ENCODE measurements at places on chromosomes 3 and 15.

DNA sequence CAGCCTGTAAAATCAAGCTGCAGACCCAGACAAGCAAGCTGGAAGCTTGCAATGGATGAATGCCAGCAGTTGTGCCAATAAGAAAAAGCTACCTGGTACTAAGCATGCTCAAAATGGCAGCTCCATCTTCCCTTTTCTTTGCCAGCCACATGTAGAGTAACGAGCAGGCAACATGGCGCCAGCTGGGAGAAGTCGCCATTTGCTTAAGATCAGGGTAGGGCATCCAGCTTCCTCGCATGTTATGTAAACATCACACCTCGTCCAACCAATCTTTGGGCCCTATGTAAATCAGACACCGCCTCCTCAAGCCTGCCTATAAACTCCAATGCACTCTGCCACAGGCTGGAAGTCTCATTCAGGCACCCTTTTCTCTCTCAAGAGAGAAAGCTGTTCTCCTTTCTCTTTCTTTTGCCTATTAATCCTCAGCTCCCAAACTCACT, 973.9 kb downstream of the FHIT start:
- no peak for DNase-seq

DNA sequence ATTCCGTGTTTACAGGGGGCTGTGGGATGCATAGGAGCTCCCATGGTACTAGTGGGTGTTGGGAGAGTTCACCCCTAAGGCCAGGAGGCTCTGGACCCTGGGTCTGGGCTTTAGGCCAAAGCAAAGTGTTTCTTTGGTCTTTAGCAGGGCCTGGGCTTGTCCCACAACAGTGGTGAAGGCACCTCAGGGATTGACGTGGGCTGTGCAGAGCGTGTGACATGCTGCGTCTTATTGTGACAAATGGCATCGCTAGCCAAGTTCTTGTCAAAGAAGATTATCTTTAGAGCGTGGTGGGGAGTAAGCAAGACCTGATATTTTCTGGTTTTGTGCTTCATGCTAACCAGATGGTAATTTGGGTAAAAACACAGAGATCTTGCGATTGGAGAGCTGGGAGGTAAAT, 170.1 kb downstream of the APBA2 start:
- DNase-seq: no peak

GRCh38 chr3:195260280-195260905, 10.6 kb downstream of the XXYLT1 start:
- DNase-seq: no peak

GRCh38 chr3:169342652-169343505, 320.6 kb downstream of the MECOM start:
- DNase-seq: no peak

DNA sequence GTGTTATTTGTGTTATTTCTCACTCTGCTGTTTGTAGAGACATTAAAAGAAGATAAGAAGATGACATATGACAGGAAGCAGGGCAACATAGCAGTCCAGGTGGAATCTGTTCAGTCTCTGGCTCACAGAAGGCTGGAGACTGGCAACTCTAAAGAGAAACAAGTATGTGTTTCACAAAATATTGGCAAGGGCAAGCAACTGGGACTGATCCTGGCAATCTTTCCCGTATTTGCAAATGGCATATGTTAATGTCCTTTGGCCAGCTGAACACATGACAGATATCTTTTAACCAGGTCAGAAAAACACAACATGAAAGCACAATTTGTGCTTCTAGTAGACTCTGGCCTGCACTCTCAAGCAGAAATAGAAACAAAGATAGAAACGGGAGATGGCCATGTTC, 1354.1 kb upstream of the EPHA6 start:
- no peak for DNase-seq

GRCh38 chr3:128424508-128425069, 42.1 kb downstream of the DNAJB8 start:
- DNase-seq: no peak

- no peak for DNase-seq
Measured at GRCh38 chr3:49826016-49826415, 12.3 kb upstream of the UBA7 start.

DNA sequence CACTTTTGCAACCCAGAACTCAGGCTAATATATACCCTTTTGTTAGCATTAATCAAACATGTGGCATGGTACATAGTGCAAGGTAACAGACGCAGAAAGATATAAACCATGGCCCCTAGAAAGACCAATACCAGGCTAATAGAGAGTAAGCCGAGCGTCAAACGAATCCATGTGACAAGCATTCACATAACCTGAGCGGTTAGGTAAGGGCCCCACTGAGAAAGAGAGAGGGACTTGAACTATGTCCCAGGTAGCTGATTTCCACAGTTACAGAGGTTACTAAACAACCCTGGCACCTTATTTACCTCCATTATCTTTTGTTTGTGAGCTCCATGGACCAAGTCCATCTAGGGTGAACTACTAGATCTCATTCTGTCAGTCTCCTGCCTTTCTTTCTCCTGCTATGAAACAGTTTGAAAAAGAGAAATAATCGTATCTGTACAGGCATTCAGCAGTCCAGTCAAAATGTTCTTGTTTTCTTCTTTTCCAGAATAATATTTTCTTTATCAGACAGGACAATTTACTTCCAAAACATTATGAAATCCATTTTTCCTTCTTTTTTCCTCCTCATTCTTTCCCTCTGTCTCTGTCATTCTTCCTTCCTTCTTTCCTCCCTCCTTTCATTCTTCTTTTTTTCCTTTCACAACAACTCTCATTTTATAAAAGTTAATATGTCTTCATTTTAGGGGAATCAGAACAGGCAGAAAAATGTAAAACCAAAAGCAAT, 30.5 kb upstream of the TNFSF10 start:
- DNase-seq: no peak

DNA sequence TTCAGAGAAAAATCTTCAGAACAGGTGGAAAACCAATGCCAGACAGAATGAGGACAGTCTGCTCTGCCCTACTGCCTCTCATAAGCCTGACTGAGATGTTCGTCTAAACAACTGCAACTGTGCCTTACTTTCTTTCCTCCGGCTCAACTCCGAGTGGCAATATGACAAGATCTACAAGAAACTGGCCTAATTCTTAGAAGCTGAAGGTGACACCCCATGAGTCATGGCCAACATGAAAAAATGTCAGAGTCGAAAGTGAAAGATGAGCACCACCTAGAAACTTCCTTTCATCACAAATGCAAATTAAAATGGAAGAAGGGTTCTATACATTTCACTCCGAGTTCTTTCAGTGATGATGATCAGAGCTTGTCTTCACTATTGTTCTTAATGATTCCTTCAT, 12.9 kb downstream of the PCYT1A start:
- no peak for DNase-seq

DNA sequence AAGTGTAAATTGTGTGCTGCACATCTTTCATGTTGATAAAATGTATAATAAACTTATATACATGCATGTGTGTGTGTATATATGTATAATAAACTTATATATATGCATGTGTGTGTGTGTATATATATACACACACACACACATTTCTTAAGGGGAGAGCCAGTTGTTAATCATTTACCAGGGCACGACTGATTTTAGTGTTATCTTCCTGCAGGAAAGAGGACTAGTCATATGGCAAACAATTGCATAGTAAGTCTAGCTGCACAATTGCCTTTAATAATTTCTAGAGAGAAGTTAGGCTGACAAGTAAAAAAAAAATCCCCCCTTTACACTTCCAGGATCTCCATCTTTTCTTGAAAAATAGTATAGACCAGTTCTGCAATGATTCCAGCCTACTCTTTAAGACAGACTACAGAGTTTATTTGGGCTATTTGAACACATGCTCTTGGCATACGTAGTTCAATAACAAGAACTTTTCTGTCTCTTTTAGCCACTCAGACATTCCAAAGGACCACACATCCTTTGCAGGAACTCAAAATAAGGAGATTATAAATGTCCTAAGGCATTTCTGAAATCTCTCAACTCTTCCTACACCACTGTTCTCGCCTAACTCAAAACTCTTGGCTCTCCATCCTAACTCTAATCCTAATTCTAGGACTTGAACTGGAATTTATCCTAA, 163.6 kb upstream of the SETMAR start:
- DNase-seq: no peak

DNA sequence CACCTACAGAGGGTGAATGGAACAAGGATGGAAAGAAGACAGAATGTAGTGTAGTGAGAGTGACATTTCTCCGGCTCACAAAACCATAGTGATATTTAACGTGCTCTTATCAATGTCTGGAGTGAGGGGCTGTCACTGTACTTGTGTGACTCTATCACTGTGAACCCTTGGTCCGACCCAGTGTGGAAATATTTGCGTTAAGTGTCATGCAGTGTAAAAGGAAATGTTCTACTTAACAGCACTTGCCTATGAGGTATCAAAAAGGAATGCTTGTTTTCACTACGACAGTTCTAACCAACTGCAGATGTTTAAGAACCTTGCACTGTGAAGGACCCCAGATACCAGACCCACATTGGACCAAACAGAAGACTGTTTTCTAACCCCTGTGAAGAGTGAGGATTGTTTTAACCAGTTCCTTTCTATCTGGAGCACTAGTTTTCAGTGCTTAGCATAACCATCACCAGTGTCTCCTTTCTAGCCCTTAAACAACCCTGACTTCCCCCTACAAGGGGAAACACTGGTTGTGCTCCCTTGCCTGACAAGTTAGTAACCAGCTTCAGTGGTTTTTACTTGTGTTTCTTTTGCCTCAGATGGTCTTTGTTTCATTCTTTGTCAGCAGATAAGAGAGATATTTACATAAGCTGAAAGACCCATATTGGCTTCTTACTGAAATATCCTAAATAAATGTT, 144.7 kb upstream of the ABHD17C start:
- no peak for DNase-seq

DNA sequence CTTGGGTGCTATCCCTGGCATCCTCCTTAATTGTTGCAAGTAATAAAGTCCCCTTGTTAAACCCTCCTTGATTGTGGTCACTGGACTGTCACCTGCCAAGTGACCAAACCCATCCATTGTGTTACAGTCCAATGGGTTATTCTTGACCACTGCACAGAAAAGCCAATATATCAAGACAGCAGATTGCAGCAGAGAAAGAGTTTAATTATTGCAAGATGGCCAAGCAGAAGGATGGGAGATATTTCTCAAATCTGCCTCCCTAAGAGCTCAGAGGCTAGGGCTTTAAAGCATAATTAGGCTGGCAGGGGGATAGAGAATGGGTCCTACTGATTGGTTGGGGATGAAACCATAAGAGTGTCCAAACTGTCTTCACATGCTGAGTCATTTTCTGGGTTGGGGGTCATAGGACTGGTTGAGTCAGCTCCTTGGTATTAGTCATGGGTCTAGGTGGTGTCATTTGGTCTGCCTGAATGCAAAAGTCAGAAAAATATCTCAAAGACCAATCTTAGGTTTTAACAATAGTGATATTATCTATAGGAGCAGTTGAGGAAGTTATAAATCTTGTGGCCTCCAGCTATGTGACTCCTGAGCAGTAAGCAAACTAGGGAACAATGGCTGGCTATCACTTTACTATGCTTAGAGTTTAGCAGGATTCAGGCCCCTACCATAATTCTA, 19.1 kb upstream of the XYLB start:
- no peak for DNase-seq

DNA sequence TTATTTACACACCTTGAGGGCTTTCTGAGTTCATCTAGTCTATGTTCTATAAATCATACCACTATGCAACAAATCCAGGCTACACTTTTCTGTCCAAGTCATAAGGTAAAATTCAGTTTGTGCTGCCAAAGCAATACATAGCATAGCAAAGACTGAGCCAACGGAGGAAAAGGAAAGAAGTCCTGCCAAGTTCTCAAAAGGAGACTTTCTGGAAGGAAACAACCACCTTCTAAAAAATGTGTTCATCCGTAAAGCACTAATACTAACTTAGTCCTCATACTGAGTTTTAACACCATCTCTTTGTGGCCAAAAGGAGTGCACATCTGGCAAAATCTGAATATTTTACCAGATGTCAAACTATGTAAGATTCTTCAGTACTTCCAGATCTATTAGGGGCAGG, 620.2 kb downstream of the RBMS3 start:
- no peak for DNase-seq

DNA sequence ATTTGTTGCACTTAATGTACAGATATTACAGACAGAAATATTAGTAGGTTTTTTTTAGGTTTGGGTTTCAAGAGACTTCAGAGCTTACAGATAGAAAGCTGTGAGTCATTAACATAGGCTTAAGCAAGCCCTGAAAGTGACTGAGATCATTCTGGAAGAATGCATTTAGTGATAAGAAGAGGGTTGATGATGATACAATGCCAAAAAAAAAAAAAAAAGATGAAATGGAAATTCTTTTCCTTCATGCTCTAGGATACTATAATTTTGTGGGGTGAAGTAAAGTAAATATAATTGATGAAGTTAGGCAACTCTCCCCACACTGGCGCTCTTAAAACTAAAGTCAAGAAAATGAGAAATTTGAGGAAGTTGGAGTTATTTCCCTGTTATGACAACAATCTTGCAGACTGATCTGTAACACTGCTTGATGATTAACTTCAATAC, 169.4 kb upstream of the ZNF385D start:
- no peak for DNase-seq

GRCh38 chr15:90099072-90099867, 3.0 kb downstream of the IDH2 start:
- no peak for DNase-seq

- no peak for DNase-seq
Measured at GRCh38 chr15:59473226-59473625, 35.2 kb downstream of the FAM81A start.

DNA sequence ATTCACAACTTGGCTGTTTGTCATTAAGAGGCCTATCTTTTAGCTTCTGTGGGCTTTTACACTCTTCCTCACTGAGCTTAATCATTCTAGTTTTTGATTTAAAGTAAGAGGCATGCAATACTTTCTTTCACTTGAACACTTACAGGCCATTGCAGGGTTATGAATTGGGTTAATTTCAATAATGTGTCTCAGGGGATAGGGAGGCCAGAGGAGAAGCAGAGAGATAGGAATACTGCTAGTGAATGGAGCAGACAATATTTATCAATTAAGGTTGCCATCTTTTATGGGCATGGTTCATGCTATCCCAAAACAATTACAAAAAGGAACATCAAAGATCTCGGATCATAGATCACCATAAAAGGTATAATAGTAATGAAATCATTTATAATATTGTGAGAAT, 189.8 kb downstream of the EPHA3 start:
- DNase-seq: no peak

DNA sequence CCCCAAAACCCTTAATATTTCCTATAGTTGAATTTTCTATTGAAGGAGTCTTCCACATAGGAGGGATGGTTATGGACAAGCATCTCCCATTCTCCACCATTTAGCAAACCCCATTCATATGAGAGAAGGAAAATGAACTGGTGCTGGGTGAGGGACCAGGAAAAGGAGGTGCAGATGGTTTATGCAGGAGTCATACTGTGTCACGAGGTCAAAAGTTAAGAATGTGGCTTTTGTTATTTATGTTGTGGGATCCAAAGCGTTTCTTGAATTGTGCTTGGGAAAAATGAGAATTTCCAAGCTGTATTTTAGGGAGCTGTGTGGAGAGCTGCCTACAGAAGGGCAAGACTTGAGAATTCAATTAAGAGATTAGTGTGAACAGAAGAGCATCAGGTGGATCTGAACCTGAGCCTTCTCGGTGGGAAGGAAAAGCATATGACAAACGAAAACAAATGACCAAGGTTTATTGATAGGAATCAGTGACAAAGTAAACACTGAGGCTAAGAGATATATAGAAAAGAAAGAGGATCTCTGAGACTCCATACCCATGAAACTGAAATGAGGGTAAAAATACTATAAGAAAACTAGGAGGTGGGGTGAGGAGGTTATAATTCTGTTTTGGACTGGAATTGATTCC, 473.3 kb upstream of the NR2F2 start:
- DNase-seq: no peak

- DNase-seq: no peak
Measured at GRCh38 chr15:96851613-96852012, 521.1 kb downstream of the NR2F2 start.

Data from Peyer's patch (tissue), 4 donors.